ENCODE measurements at places on chromosomes 6 and 20.

DNA sequence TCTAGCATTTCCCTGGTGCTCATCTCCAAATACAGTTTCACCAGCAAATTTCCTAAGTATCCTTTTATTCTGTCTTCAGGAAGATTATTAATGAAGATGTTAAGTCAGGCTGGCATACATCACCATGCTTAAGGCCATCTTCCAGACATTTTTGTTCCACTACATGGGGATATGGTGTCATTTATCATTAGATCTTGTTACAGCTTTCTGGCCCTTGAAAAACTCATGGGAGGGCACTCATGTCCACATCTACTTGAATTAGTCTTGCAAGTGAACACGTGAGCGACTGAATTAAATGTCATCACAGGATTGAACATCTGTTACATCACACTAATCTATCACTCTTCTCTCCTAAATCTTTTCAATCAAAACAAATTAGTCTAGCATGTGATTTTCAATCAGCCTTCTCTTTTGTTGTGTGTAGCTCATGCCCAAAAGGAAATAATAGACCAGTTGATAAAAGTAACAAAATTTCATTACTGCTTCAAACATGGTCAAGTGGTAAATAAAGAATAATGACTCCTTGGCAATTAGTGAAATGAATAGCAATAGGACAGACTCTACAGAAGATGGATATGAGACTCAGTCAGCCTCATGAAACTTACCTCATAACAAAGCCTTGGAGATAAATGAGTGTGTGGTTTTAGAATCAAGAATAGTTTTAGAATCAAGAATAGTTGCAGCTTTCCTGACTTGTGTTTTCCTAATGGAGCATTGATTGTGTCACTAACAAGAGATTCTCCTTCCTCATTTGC is 80.5 kb downstream of the MTFR2 start:
- no peak for DNase-seq

DNA sequence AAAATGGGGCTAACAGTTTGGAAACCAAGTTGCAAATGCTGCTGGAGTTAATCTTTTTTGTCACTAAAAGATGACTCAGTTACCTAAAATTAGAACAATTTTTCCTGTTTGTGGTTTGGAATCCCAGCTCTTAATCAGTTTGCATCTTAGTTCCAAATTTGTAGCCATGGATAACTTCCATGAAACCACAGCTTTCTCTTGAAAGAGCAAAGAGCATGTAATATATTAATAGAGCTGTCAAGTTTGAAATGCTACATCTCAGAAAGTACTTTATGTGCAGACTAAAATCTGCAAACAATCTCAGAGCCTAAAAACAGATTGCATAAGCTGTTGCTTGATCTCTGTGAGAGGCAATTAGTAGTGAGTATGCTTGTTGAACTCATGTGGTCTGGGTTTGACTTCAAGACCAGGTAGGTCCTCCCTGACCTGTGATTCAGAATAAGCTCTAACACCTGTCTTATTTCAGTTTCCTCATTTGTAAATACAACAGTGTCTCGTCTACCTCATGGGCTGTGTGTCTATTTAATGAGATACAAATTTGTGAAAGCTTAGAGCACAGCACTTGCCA is 23.5 kb downstream of the DHX35 start:
- DNase-seq = no peak

GRCh38 chr6:16154904-16155303 is 26.0 kb downstream of the MYLIP start:
- DNase-seq = no peak

- DNase-seq = no peak
Measured at GRCh38 chr20:40966103-40966502, 62.5 kb upstream of the TOP1 start.

DNA sequence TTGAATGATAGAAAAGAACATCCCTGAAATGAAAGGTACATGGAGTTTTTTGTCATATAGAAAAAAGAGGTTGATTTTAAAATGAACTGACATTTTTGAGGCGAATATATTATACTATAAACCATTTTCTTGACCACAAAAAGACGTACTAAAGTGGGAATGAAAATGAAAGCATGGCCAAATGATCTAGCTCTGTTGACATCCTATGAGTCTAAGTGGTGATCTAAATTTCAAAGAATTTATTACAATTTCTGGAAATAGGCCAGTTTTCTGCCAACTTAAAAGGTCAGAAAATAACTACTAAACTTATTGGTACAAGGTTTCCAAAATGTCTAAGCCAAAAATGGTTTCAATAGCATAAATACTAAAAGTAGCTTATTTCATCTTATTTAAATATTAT is 536.8 kb downstream of the EYS start:
- no peak for DNase-seq

DNA sequence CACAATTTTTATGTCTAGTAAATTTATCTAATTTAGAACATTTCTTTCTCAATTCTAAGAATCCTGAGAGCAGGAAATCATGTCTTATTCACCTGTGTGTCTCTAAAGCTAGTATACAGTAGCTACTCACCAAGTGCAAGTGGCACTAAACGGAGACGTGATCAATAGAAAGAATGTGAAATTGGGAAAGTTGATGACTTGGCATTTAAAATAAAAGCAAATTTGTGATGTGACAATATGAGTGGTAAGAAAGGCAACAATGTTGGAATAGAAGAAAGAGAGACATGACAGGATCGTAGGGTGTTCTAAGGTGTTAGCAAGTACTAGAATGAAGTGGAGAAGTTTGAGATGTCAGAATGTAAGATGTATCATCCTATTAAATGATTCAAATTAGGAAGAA is 725.9 kb downstream of the BCKDHB start:
- DNase-seq = no peak

GRCh38 chr6:140073456-140073855 is 699.0 kb upstream of the CITED2 start:
- no peak for DNase-seq

DNA sequence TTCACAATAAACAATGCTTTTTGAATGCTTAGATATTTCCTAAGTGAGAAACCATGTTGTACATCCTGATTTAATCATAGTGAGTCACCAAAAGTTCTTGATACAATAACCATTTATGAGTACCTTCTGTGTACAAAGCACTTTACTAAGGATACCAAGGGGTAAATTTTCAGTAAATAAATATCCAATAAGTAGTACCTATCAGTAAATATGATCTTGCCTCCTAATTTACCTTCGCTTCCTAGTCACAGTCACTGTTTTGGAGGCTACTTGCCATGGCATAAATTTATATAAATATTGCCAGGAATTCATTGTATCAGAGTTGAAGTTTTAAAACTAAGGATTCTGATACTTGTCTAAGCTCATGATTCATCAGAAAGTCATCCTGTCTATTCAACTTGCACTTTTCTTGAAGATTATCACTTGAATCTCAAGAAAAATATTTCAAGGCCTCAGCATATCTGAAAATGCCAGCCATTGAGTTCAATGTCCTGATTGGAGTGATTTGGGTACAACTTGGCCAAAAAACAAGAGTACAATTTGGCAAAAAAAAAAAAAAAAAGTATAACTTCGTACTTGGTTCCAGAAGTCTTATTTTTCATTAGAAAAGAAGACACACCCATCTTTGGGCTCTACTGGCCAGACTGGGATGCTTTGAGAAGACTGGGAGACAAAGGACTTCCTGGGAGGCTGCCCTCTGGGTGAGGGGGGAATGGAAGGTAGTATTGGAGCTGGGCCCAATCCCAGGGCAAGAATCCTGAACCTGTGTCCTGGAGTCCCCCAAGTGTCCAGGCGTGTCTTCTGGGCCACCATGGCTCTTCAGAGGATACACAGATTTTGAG is 32.8 kb downstream of the RAB22A start:
- no peak for DNase-seq

DNA sequence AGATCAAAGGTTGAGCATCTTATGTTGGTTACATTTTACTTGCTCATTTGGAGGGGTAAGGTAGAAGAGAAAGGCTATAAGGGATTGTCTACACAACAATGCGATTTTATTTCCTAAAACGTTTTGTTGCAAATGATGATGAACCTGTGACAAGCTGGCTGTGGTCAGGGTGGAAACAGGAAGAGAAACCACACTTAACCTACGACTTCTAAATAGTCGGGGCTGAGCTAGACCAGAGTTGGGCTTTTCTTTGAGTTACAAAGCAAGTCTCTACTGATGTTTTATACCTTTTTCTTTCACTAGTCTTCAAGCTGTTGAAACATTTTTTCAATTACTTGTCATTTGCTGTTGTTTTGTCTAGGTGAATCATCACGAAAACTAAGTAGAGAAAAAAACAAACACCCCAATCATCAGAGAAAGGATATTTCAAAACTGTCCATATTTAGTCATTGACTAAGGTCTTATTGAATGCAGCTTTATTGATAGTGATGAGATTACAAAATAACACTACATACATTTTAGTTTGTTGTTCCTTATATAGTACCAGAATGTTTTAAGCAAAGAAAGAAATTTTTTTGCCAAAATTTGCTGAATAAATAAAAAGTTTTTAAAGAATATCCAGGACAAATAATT is 18.0 kb downstream of the KLHL31 start:
- peak; percentile 9 for DNase-seq

GRCh38 chr6:44004625-44005506 is 122.4 kb downstream of the MRPL14 start:
- DNase-seq = no peak

GRCh38 chr6:20467437-20467836 is 65.8 kb downstream of the E2F3 start:
- DNase-seq = no peak

DNA sequence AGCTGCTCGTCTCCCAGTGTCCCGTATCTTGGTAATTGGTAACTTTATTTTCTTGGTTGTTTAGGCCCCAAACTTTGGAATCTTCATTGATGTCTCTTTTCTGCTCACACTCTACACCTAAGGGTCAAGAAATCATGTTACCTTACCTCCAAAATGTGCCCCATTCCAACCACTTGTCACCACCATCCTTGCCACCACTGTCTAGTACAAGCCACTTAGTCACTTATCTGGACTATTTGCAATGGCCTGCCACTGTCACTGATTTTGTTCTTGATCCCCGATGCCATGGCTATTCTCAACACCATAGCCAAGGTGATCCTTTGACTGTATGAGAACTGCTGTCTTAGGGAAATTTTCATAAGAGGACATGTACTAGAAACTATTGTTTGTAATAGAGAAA is 46.0 kb upstream of the SLC22A16 start:
- no peak for DNase-seq

DNA sequence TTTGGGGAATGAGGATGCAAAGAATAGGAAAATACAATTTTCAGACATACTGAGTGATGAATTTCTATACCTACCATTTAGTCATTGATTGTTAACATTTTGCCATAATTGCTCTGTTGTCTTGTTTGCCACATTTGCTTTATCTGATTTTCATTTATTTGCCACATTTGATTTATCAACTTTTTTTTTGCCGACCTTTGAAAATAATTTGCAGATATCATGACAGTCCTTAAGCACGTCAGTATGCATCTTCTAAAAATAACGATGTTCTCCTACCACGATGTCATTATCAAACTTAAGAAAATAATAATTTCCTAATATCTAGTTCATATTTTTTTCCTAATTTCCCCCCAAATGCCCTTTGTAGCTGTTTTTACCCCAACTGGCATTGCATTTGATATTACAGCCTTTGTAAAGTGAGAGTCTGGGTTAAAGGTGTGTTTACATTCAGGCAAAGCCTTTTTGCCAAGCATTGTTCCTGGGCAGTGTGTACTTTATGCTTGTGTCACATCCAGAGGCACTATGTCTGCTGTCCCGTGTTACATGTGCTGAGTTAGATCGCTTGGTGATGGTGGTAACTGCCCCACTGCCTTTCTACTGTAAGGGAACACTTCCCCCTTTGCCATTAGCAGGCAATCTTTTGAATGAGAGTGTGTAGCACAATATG is 26.4 kb downstream of the SEC23B start:
- no peak for DNase-seq

DNA sequence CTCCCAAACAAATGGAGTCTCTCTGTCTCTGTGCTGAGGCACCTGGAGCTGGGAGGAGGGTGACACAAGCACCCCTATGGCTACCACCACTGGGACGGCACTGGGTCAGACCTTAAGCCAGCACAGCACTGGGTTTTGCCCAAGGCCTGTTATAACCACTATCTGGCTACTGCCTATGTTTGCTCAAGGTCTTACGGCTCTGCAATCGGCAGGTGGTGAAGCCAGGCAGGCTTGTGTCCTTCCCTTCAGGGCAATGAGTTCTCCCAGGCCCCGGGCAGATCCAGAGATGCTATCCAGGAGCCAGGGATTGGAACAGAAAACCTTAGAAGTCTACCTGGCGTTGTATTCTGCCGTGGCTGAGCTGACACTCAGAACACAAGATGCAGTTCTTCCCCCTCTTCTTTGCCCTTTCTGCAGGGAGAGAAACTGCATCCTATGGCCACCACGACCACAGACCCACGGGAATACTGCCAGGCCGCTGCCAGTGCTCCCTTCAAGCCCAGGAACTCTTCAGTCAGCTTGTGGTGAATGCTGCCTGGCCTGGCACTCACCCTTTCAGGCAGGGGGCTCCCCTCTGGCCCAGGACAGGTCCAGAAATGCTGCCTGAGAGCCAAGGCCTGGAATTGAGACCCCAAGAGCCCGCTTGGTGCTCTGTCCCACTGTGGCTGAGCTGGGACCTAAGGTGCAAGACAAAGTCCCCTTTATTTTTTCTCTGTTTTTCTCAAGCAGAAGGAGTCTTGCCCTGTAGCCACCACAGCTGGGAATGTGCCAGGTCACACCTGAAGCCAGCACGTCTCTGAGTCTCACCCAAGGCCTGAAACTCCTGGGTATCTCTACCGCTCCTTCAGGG is 67.0 kb upstream of the FRMD1 start:
- no peak for DNase-seq

DNA sequence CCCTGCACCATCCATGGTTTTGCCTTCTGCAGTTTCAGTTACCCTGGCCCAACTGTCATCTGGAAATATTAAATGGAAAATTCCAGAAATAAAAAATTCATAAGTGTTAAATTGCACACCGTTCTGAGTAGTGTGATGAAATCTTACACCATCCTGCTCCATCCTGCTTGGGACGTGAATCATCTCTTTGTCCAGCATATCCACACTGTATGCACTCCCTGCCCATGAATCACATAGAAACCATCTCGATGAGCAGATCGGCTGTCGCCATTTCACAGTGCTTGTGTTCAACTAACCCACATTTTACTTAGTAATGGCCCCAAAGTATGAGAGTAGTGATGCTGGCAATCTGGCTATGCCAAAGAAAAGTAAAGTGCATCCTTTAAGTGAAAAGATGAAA is 105.9 kb upstream of the ID4 start:
- no peak for DNase-seq

Data from activated T-helper 1 cell treated with Interleukin-2 at 50 U/mL for 16 hours (primary cell).